Kasumi-1 (cell line): ENCODE measurements at places on chromosomes 5 and 9.

GRCh38 chr5:178627259-178627598, 379 bp upstream of the CLK4 start:
- DNase-seq, result no peak

DNA sequence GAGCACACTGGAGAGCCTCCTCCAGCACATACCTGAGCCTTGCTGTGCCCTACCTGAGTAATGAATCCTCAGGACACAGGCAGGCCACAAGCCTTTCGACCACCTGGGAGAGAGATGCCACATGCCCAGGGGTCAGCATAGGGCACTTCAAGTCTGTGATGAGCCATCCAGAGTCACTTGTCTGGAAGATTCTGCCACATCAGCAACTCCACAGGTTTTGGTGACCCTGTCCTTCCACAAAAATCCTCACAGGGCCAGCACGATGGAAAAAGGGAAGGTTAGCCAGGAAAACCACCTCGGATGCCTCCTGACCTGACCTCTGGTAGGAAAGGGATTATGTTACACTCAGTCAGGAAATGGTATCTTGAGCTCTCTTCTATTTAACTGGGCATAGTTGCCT, 46.8 kb downstream of the FRMD3 start:
- no peak for DNase-seq

DNA sequence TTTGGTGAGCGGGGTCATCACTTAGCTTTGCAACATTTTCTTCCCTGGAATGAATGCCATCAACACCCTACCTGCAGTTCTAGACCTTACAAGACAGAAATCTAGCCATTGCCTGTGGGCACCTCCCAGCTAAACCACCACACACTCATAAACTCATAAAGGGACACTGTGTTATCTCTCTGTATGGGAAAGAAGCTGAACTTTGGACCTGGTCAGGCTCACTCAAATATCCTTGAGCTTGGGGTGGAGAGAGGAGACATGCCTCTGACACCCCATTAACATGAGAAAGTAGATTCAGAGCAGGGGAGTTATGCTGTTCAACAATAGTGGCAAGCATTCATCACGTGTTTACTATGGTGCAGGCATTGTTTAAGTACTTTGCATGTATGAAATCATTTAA, 205.6 kb downstream of the ZNF462 start:
- DNase-seq, result no peak

DNA sequence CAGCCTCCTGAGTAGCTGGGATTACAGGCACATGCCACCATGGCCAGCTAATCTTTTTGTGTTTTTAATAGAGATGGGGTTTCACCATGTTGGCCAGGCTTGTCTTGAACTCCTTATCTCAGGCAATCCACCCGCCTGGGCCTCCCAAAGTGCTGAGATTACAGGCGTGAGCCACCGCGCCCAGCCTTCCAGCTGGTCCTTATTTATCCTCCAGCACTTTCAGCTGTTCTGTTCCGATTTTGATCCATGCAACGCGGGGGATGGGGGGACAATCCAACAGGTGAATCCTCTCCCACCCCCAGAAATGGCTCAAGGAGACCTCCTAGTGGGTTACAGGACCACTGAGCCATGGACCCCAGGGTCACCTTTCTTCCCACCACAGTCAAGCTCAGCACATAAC, 14.7 kb upstream of the CDKN2AIPNL start:
- DNase-seq, result no peak

DNA sequence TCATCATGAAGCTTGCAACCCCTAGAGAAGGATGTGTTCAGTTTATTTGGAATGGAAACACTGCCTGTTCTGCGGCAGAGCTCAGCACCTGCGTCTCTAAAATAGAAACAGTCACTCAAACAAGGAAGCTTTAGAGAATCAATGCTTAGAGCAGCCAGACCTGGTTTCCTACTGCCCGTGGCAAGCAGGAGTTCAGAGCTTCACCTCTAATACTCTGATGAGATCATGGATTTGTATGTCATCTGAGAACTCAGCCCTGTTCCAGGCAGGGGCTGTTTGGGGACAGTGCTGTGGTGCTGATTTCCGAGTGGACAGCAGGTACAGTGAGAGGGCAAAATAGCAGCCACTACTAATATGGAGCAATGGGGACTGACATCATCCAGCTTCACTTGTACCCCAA, 236.0 kb upstream of the IRX1 start:
- DNase-seq, result no peak

- DNase-seq, result no peak
Observed at GRCh38 chr9:23611869-23612268, 214.2 kb downstream of the ELAVL2 start.

- no peak for DNase-seq
Observed at GRCh38 chr9:131971482-131972074, 108.1 kb downstream of the MED27 start.

DNA sequence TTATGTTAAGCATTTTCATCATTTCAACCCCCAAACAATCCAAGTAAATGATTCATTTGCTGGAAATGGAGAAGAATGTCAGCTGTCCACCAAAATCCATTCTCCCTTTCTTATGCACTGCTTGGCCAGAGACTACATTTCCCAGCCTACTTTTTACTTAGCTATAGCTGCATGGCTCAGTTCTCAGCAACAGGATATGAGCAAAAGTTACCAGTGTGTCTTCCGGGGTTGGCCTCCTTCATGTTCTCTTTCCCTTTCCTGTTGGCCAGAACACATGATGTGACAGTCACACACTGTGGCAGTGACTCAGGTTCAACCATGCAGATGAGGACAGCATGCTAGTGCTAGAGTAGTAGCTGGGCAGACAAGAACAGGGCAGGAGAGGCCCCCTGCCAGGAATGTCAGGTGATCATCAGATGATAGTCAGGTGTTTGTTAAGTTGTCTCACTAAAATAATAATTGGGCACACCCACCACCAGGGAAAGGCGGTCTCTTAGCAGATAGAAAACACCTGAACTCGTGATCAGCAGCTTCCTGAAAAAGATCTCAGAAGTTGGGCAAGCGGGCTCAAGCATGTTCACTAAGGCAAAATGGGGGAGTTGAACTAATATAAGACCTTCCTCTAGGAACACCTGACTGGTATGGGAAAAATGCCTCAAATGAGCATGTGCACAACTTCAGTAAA, 12.2 kb downstream of the GPR150 start:
- peak; percentile 65 for DNase-seq

DNA sequence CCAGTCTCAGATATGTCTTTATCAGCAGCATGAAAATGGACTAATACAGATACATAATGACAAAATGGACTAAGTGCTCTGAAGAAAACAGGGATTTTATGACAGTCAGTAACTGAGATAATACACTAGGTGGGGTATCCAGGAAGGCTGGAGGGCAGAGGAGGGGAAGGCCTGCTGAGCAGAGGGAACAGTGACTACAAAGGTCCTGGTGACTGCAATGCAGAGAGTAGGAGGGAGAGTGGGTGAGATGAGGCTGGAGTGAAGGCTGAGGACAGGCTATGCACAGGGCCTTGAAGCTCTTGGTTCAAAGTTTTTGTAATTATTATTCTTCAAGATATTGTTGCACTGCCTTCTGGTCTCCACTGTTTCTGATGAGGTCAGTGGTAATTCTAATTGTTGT, 4.9 kb downstream of the ACOT12 start:
- no peak for DNase-seq

GRCh38 chr9:72441848-72442607, 77.0 kb upstream of the ZFAND5 start:
- DNase-seq, result no peak

GRCh38 chr5:53089481-53089991, 20.0 kb downstream of the MOCS2 start:
- no peak for DNase-seq

GRCh38 chr9:109903515-109904138, 123.6 kb downstream of the PALM2AKAP2 start:
- DNase-seq, result peak; percentile 70

- DNase-seq, result no peak
Observed at GRCh38 chr9:95373782-95374487, 56.4 kb upstream of the FANCC start.

GRCh38 chr5:39654715-39655114, 229.9 kb upstream of the DAB2 start:
- DNase-seq, result peak; percentile 12

DNA sequence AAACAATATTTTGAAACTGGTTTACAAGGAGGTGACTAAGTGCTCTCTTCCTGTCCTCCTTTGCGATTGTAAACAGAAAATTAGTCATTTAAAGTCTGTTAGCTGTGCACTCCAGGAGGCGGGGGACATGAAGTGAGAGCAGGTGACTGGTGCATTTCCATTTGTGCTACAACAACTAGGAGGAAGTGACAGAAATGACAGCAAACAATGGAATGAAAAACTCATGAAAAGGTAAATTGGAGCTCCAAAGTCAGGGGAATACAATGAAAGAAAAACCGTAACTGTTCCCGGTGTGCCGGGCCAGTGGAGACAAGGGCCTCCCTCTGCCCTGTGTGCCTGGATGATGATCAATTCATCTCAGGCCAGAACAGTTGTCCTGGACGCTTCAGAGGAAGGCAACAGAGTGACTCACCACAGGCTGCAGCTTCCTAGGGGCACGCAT, 439.9 kb downstream of the GADD45G start:
- no peak for DNase-seq

DNA sequence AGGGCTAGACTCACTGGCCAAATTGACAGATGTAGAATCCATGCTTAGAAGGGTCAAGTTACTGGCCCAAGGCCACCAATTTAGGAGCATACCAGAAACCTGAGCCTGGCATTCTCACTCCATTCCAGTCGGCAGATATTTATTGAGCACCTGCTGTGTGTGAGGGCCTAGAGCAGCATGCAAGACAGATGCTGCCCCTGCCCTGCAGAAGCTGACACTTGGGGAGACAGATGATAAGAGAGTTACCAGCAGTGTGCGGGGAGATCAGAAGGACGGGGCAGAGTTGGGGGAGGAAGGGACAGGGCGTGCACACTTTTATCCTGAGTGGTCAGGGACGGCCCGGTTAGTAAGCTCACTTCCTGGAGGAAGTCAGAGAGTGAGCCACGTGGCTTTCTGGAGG, 111.5 kb upstream of the RAPGEF1 start:
- DNase-seq, result no peak

DNA sequence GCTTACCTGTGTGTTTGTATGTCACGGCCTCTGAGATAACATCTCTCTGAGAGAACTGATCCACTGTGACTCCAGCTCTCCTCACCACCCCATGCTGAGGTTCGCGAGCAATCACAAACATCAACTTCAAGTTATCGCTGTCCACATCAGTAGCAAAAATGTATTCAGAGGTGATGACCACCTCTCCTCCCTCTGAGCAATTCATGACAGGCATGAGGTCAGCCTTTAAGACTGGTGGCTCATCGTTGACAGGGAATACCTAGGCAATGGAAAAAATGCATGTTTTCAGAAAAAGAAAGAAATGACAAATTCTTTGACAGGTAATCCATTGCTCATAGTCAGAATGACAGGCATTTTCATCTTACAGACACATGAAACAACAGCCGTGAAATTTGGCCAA, 90.3 kb upstream of the CER1 start:
- DNase-seq, result no peak

DNA sequence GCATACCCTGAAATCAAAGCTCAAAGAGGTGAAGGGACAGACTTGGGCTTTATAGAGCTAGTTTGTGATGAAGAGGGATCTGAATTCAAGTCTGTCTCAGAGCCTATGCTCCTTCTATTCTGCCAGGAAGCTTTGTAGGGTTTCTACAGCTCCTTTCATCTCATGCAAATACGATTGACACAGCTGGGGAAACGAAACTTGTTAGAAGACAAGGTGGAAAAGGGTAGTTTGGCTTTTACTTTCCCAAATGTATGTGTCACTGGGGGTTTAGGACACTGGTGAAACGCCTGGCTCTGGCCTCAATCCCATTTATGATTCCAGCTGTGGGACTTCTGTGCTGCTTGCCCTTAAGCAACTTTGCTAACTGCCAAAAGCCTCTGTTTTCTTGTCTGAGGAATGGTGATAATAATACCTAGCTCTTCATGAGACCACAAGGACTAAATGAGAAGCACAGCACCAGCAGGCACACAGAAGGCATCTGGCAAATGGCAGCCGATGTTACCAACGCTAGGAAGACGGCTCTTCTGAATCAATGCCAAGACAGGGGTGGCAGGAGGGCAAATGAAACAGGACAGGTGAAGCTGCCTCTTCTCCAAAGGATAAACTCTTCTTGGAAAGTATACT, 70.3 kb upstream of the EQTN start:
- DNase-seq, result no peak

- DNase-seq, result peak; percentile 41
Observed at GRCh38 chr5:30401479-30402058, 791.9 kb upstream of the CDH6 start.

- DNase-seq, result no peak
Observed at GRCh38 chr5:131523500-131524185, 111.4 kb downstream of the RAPGEF6 start.

DNA sequence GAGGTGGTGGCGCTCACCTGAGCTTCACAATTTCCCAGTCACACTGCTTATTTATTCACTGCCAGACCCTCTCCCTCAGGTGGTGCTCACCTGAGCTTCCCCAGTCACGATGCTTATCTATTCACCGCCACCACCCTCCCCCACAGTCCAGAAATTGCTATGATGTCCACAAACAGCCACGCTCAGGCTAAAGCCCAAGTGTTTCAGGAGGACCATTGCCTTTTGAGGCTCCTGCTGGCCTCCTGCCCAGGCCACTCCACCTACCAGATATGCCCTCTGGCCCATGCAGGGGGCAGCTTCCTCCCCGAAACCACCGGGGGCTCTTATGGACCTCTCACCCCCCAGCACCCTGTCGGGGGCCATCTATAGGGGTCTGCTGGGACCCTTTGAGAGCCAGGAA, 4.6 kb downstream of the PDLIM7 start:
- no peak for DNase-seq

- no peak for DNase-seq
Observed at GRCh38 chr9:111271481-111272080, 58.4 kb downstream of the OR2K2 start.

DNA sequence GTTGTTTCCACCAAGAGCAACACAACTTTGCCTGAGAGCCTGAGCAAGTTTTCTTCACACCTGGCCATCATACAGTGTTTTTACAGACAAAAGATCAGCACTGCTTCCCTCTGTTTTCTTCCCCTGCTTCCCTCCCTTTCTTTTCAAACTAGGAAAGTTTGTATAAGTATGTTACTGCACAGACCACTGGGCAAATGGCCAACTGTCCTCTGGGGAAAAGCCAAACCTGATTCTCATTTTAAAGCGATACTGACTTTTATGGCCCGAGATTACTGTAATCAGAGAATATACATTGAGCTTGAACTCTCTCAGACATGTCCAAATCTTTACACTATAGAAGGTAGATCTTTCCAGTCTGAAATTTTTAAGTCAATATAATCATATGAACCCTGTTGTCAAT, 415.0 kb downstream of the NFIB start:
- DNase-seq, result no peak

DNA sequence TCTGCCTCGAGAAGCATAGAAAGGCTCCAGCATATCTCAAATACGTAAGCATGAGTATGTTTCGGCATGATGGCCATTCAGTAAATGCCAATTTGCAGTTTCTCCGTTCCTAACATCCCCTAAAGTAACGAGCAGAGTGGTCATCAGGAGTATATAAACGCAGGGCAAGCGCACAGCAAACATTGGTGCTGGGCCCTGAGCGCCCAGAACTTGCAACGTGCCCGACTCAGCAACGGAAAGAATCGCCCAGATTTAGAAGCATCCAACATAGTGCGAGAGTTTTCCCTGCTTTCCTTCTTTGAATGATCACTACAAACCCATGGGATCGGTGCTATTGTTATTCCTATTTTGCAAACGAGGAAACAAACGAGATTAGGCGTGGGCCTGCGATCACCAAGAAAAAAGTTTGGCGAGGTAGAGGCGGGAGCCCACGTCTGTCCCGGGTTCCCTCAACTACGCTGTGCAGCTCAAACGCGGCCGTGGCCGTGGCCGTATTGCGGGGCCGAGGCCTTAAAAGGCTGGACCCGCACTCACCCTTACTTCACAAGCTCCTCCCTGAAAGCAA, 505 bp downstream of the RPS14 start:
- DNase-seq, result no peak
